ENCODE measurements at places on chromosomes 4 and X.

DNA sequence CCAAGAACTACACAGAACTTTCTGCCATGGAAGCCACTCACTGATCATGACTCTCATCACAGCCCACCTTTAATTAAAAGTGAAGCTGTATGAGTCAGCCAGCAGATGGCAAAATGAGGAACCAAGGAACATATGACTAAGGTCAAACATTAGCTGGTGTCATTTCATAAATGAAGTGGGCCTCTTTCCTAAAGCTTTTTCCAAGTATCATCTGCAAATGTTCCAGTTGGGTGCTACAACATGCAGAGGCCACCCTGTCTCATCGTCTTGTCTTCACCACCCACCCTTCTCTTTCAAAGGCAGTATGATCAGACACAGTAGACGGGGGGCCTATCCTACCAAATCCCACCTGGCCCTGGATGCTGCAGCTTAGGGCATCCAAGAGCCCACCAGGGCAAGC, 9.2 kb upstream of the EOLA1 start:
- no peak for DNase-seq

GRCh38 chr4:121243485-121243884, 79.4 kb upstream of the TNIP3 start:
- DNase-seq, result no peak

GRCh38 chr4:144799486-144799885, 153.5 kb downstream of the HHIP start:
- DNase-seq, result no peak

DNA sequence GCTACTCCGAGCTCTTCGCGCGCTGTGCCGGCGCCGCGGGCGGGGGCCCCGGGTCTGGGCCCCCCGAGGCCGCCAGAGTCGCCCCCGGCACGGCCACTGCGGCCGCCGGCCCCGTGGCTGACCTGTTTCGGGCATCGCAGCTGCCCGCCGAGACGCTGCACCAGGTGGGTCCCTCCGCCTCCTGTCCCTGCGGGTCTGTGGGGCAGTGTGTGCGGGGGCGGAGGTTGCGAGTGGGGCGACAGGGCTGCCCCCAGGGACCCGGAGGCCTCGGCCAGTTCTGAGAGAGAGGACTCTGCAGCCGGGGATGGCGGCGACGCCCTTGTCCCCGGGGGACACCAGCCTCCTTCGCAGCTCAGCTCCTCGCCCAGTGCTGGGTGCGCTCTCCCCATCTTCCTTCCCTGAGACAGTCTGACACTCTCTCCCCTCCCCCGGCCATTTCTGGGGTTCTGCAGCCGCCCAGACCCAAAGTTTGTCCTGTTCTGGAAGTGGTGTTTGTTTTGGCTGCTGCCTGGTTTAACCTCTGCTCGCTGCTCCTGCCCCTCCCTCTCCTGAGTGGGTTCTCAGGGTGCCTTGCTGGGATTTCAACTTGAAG, 609 bp downstream of the REPS2 start:
- no peak for DNase-seq

GRCh38 chrX:132443196-132444135, 45.4 kb downstream of the MBNL3 start:
- DNase-seq, result no peak

DNA sequence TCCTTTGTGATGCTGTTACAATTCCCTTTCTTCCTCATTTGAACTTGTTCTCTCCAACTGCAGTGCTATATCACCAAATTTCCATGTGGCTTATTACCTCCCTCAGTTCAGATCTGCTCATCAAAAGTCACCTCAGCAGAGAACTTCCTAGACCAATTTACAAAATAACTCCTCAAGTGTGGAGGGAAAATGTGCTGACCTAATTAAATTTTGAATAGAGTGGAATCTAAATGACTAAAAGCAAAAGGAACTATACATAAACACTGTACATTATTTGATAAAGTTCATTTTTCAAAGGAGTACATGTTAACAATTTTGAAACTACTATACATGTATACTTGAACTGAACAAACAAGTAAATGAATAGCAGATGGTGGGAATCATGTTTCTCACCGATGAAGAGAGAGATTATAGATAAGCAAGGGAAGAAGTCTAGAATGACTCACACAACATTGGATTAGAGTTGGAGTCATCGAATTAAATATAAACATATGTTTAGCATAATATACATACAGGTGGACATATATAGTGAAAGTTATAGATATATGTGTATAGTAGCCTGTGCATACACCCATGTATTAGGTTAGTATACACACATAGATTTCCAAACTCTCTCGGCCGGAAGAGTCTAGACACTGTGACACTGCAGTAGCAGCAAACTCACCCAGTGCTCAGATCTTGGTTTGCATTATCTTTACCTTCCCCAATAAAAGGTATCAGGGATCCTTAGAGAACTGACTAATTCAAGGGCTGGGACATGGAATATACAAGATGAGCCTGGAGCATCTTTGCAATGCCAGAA, 318.7 kb downstream of the PCDH18 start:
- no peak for DNase-seq

DNA sequence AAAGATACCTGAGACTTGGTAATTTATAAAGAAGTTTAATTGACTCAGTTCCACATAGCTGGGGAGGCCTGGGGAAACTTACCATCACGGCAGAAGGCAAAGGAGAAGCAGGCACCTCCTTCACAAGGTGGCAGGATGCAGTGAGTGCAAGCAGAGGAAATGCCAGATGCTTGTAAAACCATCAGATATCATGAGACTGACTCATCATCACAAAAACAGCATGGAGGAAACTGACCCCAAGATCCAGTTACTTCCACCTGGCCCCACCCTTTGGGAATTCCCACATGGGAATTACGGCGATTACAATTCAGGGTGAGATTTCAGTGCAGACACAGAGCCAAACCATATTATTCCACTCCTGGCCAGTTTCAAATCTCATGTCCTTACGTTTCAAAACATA, 514.7 kb upstream of the SPANXN1 start:
- DNase-seq, result no peak

GRCh38 chrX:150143721-150144440, 205.6 kb upstream of the EOLA2 start:
- DNase-seq, result no peak

GRCh38 chr4:78779280-78779679, 3.1 kb downstream of the BMP2K start:
- no peak for DNase-seq

DNA sequence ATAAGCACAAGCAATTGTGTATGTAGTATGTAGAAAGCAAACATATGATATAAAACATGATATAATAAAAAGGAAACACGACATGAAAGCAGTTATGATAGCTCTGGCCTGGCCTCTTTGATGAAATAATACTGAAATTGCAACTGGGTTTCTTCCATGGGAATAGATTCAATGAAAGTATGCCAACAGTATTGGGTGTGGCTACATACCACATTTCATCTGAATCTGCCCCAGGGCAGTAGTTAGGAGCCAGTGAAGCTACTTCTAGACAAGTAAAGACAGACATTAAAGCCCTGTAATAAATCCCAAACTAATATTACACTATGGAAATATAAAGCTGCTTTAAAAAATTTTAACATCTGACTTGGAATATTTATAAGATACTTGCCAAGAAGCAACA, 207.3 kb downstream of the FBXW7 start:
- no peak for DNase-seq

GRCh38 chr4:107863416-107863815, 38.7 kb downstream of the SGMS2 start:
- DNase-seq, result no peak

GRCh38 chr4:176788971-176789370, 3.8 kb downstream of the VEGFC start:
- no peak for DNase-seq

GRCh38 chr4:163536091-163536490, 41.6 kb downstream of the TMA16 start:
- DNase-seq, result no peak

DNA sequence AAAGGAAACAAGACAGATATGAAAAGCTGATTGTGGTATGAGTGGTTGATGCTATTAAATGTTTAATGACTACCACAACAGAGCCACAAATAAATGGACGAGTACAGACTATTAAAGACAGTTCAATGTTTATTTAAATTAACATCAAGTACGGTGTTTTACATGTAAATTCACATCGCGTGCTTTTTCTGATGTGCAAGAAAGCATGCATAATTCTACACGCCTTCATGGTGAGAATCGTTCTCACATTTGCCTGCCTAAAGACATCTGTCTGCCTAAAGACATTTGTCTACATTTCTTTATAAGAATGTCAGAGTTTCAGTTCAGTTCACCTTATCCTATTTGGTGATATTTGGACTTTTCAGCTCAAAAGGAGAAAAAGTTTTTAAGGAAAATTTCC, 7.3 kb upstream of the GPR143 start:
- DNase-seq, result no peak

- DNase-seq, result no peak
Measured at GRCh38 chr4:38314663-38315062, 349.3 kb upstream of the KLF3 start.

GRCh38 chr4:5887361-5888221, 5.3 kb downstream of the CRMP1 start:
- DNase-seq, result peak; percentile 29

DNA sequence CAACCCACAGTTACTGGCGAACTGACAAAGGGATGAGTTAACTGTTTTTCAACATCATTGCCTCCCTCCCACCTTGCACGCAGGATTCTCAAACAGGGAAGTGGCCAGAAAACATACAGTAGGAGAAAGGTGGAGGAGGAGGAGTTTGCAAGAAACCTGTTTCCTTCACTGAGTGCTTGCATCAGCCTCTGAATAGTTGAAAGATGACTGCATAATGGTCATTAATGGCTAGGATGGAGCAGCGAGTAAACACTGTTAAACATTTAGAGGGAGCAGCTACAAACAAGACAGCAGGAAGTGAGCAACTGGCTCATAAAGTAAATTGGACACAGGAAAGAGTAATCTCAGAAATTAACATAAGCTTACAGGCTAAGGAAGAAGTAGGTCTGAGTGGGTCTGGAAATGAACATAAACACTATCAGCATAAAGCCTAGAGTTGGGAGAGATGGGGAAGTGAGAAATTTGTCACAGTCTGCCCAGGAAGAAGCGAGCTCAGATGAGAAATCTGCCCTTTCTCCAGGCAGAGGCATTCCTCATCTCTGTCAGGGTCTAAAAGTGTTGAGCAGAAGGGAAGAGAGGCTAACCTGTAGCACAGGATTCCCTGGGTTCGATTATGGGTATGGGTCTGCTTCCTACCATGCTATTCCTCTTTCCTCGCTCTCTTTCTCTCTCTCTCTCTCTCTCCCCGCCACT, 38.6 kb downstream of the TRPC5OS start:
- DNase-seq, result no peak

GRCh38 chrX:39883666-39884065, 214.1 kb downstream of the BCOR start:
- DNase-seq, result no peak

GRCh38 chr4:7933651-7934510, 5.8 kb downstream of the AFAP1 start:
- DNase-seq, result no peak

Data from amygdala (tissue), 56 donors.